Suprapubic skin (tissue), 4 donors: ENCODE measurements at places on chromosomes 13 and 19. TPM values are rescaled to one million over a fixed set of nuclear protein-coding genes. Genes with fewer than 3 reads are reported as not detected.

DLL3 gene
- not detected for total RNA-seq

DNA sequence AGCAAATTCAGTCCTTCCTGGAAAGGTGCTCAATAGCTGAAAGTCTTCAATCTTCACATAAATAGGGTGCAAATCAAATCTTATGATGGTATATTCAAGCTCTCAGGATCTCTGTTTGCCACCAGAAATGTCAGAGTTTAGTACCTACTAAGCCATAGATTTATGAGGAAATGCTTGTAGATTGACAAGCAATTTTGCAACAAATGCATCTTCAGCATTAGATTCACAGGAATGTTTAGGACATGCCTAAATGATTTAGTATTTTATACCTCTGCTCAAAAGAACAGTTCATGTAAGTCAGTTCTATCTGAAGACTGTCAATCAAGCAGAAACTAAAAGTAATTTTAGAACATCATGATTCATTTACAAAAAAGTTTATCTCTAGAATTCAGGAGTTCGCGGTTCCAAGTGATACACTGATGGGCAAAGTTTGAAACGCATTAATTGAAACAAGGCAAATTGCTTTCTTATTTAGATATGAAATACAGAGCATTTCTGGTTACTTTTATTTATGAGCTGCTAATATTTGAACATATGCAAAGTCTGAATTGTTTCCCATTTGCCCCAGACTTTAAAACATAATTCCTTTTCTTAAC lies 65.7 kb downstream of the DACH1 start:
- no peak for DNase-seq

GRCh38 chr13:61592489-61592888 lies 176.8 kb upstream of the PCDH20 start:
- DNase-seq = no peak

ATXN8OS gene
- total RNA-seq = not detected

- DNase-seq = no peak
Measured at GRCh38 chr19:51294211-51294976, 17.1 kb upstream of the IGLON5 start.

DNA sequence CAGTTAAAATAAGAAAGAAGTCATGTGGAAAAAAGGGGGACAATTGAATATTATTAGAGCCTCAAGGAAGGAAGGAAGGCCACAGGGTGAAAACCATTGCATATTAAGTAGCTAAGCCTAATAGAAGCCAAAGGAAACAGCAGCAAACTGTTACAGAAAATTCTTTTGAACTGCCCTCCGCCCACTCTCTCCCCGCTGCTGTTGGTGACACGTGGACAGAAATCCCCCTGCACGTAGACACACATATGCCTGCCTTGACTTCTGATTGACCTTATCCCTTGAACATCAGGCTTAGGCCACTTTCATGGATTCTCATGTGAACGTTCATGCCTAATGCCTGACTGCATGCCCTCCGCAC lies 229.1 kb downstream of the KCNRG start:
- no peak for DNase-seq

FSD1 gene
- total RNA-seq = not detected

TMPRSS9 gene
- total RNA-seq = not detected

PABPC3 gene
- total RNA-seq = 0.15 TPM

IZUMO4 gene
- total RNA-seq = 2.1 TPM

DNA sequence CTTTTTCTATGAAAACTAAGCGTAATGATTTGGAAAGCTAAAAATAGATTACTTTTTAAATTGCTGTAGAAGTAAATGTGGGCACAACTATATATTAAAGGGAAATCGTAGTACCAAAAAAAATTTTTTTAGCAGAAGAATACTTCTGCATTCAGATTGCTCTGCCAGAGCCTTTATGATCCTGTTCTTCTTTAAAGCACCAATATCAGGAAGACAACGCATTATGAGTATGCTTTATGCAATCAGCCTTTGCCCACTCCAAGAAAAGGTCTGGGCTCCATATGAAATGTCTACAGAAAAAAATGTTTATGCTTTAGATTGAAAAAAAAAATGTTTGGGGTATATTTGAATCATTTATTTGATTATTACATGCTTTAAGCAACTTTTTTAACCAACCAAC lies 137.4 kb downstream of the DIAPH3 start:
- no peak for DNase-seq

DNA sequence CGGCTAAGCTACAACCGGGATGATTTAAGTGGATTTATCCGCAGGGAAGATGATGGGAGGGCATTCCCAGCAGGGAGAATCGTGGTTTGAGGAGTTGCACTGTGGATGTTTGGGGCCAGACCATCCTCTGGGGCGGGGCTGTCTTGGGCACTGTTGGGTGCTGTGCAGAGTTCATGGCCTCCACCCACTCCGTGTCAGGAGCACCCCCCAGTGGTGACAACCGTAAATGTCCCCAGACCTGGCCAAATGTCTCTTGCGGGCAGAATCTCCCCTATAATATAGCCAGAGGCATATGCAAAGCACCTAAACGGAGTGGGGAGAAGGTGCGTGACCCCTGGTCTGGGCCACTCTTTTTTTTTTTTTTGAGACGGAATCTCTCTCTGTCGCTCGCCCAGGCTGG lies 40.2 kb downstream of the SMIM24 start:
- no peak for DNase-seq

GRCh38 chr19:51325161-51325976 lies 13.9 kb downstream of the IGLON5 start:
- no peak for DNase-seq

URAD gene
- total RNA-seq = not detected

- no peak for DNase-seq
Measured at GRCh38 chr13:111337741-111338140, 17.3 kb downstream of the TEX29 start.

CD22 gene
- total RNA-seq = not detected

DNA sequence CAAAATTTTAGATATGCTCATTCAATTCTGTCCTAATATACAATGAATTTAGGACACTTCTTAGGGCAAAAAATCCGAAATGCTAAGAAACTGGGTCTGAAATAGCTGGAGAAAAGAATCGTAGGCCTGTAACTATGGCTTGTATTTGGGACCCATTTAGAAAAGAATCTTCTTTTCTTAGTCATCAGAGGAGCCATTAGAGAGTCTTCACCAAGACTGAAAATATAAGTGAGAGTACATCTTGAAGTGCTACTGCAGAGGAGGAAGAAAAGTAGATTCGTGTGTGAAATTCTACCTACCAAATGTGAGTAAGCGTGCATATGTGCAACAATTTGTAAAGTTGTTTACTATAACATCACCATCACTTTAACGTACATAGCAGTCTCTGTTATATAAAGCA lies 8.8 kb upstream of the DACH1 start:
- DNase-seq = no peak

- no peak for DNase-seq
Measured at GRCh38 chr13:106159295-106160195, 375.9 kb downstream of the EFNB2 start.

- no peak for DNase-seq
Measured at GRCh38 chr13:90683711-90684131, 663.8 kb upstream of the MIR17HG start.

DNA sequence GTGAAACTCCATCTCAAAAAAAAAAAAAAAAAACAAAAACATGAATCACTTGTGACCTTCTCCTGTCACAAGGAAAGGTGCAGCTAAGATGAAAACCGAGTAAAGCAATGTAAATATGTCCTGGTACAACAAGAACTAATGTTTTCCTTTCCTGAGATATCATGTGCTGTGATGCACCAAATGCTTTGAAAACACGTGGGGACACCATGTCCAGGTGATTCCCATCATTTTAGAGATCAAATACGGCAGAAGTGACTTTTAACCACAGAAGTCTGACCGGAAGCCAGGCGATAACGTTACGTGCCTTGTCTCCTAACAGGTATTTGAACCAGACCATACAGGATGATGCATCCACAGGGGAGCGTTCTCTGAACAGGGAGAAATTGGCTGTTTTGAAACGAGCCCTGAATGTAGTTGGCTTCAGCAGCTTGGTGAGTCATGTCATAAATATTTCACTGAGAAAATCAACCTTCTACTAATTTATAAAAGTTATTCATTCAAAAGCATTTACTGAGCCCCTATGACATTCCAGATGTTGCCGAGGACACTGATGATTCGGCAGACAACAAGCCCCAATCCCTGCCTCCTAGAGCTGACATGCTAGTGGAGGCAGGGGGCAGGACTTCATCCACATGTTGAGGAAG lies 328.1 kb downstream of the MYO16 start:
- DNase-seq = no peak

MYO16 gene
- total RNA-seq = 0.24 TPM

GRCh38 chr13:65834897-65835296 lies 1395.2 kb downstream of the PCDH9 start:
- no peak for DNase-seq
